ENCODE measurements at places on chromosomes 2 and 18.

DNA sequence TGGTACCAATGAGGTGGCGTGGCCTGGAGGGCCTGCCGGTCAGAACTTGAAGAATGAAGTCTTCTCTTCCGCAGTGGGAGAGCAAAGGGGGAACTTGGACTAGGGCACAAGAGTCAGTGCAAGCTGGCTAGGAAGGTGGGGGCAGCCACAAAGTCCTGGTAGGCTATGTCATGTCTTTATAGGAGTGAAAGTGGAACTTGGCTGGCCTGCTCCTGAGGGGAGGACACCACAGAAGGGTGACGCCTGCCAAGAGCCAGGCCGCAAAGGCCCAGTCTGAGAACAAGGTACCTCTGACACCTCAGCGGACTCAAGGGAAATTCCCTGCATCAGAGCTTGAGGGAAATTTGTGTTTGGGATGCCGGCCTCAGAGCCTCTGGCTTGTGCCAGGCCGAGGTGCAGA is 32.2 kb upstream of the MAP3K20 start:
- no peak for DNase-seq

- no peak for DNase-seq
These were observed 58.4 kb upstream of the GALR1 start for GRCh38 chr18:77191071-77191751.

GRCh38 chr2:176079285-176079830 is 4.4 kb downstream of the EVX2 start:
- no peak for DNase-seq

- DNase-seq: no peak
These were observed 41.3 kb upstream of the LPIN2 start for GRCh38 chr18:3054214-3054613.

GRCh38 chr18:61322265-61322873 is 10.9 kb upstream of the CDH20 start:
- DNase-seq: no peak

DNA sequence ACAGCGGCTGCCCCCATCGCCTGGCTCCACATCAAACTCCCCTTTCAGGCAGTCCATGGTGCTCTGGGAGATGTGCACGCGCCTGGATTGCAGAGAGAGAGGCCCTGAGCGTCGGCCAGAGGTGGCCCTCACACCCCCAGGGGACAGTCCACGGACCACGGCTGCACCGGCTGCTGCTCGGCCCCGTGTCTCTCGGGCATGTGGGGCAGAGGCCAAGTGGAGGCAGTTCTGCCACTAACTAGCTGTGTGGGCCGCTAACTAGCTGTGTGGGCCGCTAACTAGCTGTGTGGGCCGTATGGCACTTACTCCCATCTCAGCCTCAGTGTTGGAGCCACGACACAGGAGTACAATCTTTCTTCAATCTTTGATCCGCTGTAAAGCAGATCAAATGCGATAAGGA is 45.3 kb downstream of the CENPO start:
- no peak for DNase-seq

- no peak for DNase-seq
These were observed 71.3 kb upstream of the ZNF532 start for GRCh38 chr18:58793361-58793760.

GRCh38 chr2:16773080-16773713 is 107.6 kb upstream of the CYRIA start:
- no peak for DNase-seq

GRCh38 chr2:43898838-43899346 is 60.1 kb downstream of the ABCG8 start:
- DNase-seq: no peak

GRCh38 chr2:26429779-26430578 is 28.3 kb downstream of the DRC1 start:
- DNase-seq: no peak

DNA sequence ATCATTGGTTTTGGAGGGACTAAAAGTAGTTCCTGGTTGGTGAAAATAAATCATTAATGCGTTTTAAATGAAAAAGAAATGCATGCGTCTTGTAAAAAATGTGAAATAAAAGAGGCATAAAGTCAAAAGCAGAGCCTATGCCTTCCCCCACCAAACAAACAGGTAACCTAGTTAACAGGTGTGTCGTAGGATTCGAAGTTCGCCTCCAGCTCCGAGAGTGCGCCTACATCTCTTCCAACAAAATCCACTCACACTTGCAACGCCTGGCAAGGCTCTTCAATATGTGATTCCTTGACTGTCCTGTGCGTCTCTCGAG is 677 bp upstream of the SMAD4 start:
- DNase-seq: no peak

DNA sequence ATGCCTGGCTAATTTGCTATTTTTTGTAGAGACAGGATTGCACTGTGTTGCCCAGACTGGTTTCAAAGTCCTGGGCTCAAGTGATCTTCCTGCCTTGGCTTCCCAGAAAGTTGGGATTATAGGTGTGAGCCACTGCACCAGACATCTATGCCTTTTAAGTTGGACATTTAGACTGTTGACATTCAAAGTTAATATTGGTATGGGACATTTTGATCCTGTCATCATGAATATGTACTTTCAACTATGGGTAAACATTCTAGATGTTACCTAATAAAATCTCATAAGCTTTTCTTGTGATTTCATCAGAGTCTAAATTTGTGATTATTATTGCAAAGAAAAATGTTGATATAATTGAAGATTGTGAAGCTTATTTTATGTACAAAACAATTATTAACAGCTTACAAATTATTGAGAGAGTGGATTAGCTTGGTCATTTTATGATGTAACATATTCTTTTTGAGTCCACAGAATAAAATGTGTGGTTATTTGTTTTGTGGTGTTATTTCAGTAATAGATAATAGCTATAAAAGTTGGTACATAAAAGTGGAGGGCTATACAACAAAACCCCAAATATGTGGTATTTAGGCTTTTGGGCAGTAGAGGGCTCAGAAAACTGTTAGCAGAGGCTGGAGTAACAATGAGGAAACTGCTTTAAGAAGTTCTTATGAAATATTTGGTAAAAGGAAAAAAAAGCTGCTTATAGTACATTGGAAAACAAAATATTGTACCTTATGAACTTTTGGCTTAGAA is 41.4 kb downstream of the STARD6 start:
- no peak for DNase-seq

DNA sequence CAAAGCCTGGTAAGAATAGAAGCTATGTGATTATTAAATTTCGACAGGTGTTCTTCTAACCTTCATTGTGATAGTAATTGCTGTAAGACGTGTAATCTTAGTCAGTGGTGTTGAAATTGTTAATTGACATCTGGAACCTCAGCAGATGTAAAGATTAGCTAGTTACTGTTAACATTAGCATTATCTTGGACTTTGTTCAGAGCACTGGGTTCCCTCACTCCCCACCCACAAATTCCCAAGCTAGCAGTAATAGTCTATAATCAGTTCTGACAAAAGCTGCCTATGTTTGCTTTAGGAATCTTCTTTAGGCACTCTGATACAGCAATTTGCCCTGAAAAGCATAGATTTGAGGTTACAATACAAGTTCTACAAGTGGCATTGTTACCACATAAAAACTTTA is 233.7 kb downstream of the EN1 start:
- DNase-seq: no peak

DNA sequence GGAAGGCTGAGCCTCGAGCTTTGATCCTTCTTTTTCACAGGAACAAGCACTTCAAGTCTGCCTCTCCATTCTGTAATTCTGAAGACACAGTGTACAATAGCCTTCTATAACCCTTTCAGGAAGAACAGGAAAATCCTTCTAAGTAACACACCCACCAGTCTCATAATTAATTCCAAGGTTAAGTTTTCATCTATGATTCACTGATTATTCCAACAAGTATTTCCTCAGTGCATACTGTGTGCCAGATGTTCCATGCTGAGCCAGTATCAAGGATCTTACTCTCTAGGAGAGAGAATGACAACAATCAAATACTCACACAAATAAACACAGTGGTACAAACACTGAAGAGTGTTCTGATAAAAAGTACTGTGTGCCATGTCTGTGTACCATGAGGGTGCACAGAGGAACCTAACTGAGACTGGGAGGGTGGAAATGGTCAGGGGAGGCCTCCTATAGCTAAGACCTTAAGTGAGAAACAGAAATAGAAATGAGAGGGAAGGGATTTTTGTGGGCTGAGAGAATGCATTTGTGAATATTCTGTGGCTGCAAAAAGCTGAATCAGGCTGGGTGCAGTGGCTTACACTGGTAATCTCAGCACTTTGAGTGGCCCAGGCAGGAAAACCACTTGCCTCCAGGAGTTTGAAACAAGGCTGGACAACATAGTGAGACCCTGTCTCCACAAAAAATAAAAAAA is 7.3 kb upstream of the MTLN start:
- DNase-seq: no peak

DNA sequence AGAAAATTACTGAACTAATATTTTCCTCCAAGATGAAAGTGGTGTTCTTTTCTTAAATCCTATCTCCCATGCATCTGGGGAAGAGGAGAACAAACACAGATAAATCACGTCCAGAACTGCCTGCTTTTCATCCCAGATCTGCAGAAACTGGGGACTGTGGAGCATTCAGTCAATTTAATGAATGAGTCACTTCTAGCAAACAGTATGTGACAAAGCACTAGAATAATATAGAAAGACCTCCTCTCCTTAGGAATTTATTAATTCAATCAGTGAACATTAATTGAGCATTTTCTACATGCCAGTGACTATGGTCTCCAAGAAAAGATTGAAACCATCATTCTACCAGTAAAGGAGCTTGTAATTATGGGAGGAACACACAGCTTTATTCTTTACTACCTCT is 693.4 kb upstream of the ID2 start:
- no peak for DNase-seq

GRCh38 chr18:59013744-59014143 is 125.9 kb upstream of the SEC11C start:
- no peak for DNase-seq

DNA sequence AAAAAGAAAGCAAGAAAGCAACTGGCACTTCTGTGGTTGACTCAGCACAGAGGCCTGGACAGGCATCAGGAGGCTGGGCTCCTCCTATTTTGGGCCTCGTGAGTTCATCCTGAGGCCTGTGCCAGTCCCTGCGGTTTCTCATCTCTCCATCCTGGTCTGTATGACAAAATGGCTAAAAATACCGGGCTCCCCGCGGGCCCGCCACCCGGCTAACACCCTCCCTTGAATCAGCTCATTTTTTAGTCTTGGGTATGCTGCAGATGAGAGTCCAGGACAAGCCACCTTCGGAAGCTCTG is 62.3 kb upstream of the YWHAQ start:
- DNase-seq: no peak
